ENCODE measurements at places on chromosomes 6 and 20. TPM values are rescaled to one million over a fixed set of nuclear protein-coding genes. Genes with fewer than 3 reads are reported as not detected.
A peak's percentile ranks its signal among the peaks of the same experiment; 100 is the strongest.

DNA sequence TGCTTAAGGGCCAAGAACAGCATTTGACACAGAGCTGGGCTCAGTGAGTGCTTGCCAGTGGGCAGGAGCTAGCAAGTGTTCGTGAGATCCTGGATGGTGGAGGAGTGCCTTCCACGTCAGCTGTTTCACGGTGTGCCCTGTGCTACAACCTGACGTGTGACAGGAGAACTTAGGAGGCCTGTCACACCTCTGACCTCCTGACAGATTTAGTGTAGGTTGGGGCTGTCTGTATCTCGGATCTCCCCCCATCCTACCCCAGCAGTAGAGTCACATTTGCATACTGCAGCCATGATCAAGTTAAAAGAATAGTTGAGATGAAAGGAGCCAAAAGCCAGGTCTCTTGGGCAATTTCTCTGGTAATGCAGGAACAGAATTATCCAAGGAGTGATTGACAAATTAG is 200.8 kb upstream of the CHD6 start:
- no peak overlapping the region for H3K27ac ChIP-seq
- H3K4me3 ChIP-seq: no peak overlapping the region
- H3K4me1 ChIP-seq: no peaks in the 10 kb centered on the region
- no peaks in the 10 kb centered on the region for H3K36me3 ChIP-seq

DNA sequence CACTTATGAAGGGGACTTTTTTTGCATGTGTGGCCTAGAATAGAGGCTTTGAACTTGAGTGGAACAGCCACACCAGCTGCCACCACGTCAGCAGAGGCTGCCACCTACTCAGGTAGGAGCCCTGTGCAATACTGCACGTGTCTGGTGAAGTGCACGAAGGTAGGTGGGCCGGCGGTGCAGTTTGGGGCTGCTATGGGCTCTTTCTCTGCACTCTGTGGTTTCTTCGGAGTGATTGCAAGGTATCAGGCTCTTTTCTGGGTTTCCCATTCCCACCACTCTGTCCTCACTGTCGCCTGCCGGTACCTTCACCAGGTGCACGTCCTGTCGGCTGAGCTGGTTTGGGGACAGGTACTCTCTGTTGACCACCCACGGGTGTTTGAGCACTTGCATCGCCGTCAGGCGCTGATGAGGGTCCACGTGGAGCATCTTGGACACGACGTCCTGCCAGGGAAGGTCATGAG is 30.8 kb upstream of the MPC1 start:
- H3K36me3 ChIP-seq: peaks cover 16% of the 10 kb centered on the region
- no peak for DNase-seq
- H3K4me1 ChIP-seq: no peaks in the 10 kb centered on the region
- no peak overlapping the region for H3K27ac ChIP-seq

GRCh38 chr6:30378290-30378937 is 33.5 kb downstream of the RPP21 start:
- no peak for DNase-seq
- peaks cover 12% of the 10 kb centered on the region for H3K27me3 ChIP-seq
- no peaks in the 10 kb centered on the region for H3K4me1 ChIP-seq
- no peak overlapping the region for H3K27ac ChIP-seq

GRCh38 chr20:688809-689212 is 13.2 kb upstream of the SCRT2 start:
- peak; percentile 76 for DNase-seq
- peaks cover 10% of the 10 kb centered on the region for H3K27me3 ChIP-seq
- H3K4me3 ChIP-seq: no peak overlapping the region
- H3K36me3 ChIP-seq: no peaks in the 10 kb centered on the region

DNA sequence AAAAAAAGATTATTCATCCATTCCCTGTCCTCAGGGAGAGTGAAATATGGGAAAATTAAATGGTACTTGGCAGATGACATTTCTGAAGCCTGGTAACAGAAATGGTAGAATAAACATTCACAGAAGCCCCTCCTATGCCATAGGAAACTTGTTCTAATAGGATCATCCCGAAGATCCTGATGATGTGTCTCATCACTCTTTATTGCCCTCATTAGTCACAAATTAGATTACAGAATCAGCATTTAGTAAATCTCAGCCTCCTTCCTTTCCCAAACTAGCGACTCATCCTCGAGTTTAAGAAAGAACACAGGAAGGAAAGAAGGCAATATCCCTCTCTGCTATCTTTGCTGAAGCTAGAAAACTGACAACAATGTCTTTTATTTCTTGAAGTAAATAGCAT is 154.4 kb downstream of the TMEM200A start:
- H3K36me3 ChIP-seq: no peaks in the 10 kb centered on the region
- H3K4me3 ChIP-seq: no peak overlapping the region
- H3K4me1 ChIP-seq: peaks cover 5% of the 10 kb centered on the region
- DNase-seq: peak; percentile 69

DNA sequence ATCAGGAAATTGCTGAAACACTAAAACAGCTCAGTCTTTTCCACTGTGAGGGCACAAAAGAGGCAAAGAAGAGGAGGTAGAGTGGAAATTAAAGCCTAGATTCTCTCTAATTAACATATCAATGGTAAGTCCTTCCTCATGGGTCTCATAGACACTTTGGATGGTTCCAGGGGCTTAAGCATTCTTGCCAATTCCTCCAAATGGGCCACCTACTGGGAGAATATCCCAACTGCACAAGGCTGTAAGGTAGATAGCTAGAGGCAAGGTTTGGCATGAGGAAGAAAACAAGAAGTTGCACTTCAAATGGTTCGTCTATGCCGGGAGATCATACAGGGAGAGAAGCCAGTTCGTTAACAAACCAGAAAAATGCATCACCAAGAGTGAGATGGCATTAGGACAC is 107.6 kb upstream of the KHDRBS2 start:
- no peaks in the 10 kb centered on the region for H3K36me3 ChIP-seq
- no peaks in the 10 kb centered on the region for H3K27me3 ChIP-seq
- H3K4me1 ChIP-seq: no peaks in the 10 kb centered on the region
- H3K27ac ChIP-seq: no peak overlapping the region

DNA sequence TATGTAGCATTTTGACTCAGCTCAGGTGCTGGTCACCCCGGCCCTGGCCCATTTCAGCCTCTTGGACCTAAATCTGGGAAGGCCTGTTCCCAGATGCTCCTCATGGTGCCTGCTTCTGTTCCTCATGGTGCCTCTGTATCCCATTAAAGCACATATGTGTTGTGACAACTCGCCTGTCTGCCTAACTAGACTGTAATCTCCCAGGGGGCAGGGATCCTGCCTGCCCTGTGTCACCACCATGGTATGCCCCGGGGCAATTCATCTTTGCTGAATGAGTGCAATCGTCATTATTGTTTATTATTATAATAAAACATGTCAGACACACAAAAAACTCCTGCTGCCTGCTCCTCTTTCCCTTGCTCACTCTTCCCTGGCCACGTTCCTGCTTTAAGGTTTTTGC is 62.0 kb downstream of the ZFP64 start:
- H3K27ac ChIP-seq: no peak overlapping the region
- H3K27me3 ChIP-seq: no peaks in the 10 kb centered on the region
- DNase-seq: no peak
- H3K36me3 ChIP-seq: no peaks in the 10 kb centered on the region
- no peaks in the 10 kb centered on the region for H3K4me1 ChIP-seq

- no peak overlapping the region for H3K4me3 ChIP-seq
- H3K36me3 ChIP-seq: no peaks in the 10 kb centered on the region
- H3K27ac ChIP-seq: peak overlapping the region; percentile 79
- no peaks in the 10 kb centered on the region for H3K27me3 ChIP-seq
- DNase-seq: no peak
These were observed 626.8 kb downstream of the COL12A1 start for GRCh38 chr6:74579047-74579446.

DNA sequence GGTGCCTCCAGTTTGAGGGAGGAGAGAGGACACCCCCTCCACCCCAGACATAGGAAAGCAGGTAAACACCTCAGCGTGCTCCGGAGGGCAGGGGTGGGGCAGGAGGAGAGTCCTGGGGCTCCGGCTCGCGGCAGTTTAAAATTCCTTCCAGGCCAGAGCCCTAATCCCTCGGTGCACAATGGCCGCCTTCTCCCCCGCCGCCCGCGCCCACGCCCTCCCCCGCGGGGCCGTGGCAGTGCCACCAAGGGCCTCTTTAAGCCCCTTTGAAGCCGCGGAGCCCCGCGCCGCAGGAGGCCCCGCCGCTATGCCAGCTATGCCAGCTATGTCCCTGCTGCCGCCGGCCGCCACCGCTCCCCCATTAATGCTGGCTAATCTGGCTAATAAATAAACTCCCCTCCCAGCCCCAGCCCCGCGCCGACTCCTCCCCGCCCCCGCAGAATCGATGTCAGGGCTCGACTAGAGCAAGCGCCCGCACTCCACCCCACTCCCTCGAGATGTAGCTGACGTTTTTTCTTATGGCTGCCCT is 125.1 kb downstream of the MRPL14 start:
- H3K4me3 ChIP-seq: peak overlapping the region; percentile 72
- DNase-seq: peak; percentile 88
- H3K4me1 ChIP-seq: peaks cover 30% of the 10 kb centered on the region
- H3K27ac ChIP-seq: peak overlapping the region; percentile 53
- H3K27me3 ChIP-seq: no peaks in the 10 kb centered on the region
- H3K36me3 ChIP-seq: no peaks in the 10 kb centered on the region

DNA sequence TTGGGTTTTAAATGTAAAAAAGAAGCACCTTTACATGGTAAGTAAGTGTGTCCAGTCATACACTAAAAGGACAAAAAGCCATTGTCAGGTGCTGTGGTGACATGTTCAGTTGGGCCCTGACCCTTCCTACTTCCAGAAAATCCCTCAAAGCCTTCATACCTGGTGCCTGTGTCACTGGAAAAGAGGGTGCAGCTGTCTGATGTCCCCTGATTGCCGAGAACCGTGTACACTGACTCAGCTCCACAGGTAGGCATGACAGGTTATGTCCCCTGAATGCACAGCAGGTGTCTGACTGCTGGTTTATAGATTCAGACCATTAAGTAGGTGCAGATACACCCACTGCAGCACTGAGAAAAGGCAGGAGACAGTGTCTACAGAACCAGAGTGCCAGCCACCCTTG is 99.1 kb downstream of the FOXC1 start:
- H3K27me3 ChIP-seq: no peaks in the 10 kb centered on the region
- no peaks in the 10 kb centered on the region for H3K36me3 ChIP-seq
- no peak overlapping the region for H3K27ac ChIP-seq
- DNase-seq: peak; percentile 32
- no peaks in the 10 kb centered on the region for H3K4me1 ChIP-seq

DNA sequence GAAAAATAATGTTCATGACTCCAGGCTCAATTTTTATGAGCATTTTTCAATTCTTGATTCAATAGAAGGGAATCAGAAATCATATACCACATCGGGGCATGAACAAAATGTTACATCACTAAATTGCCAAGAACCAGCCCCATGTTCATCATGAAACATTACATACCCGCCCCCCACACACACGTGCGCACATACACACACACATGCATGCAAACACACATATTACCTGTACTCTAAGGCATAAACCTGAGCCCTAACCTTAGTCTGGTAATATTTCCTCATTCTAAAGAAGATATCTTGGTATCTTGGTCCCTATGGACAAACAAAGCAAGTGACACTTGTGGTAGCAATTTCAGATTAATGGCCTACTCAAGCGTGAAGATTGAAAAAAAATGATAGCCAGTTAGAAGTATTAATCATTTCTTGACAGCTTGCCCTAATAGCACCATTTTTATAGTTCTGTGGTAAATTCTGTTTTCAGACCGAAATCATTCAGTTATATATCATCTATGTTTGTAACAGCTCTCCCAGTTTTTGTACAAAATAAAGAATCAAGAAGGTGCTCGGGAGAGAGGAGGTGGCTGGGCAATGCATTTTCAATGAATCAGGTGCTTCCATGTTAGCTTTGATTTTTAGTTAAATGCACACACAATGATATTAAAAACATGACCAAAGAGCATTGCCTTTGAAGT is 95.4 kb upstream of the DOK5 start:
- no peaks in the 10 kb centered on the region for H3K36me3 ChIP-seq
- no peak for DNase-seq
- H3K4me1 ChIP-seq: no peaks in the 10 kb centered on the region
- no peaks in the 10 kb centered on the region for H3K27me3 ChIP-seq

The CSTF1 gene
- 26.8 TPM for total RNA-seq

The TSBP1 gene
- not detected for total RNA-seq

The SLC26A8 gene
- under 0.01 TPM for total RNA-seq

All from osteoblast (primary cell).